ENCODE measurements at places on chromosomes 11 and 22. TPM values are rescaled to one million over a fixed set of nuclear protein-coding genes. Genes with fewer than 3 reads are reported as not detected.
A peak's percentile ranks its signal among the peaks of the same experiment; 100 is the strongest.

- DNase-seq, result no peak
Measured at GRCh38 chr11:9726321-9727022, 62.6 kb downstream of the SWAP70 start.

The NPAS4 gene
- polyA plus RNA-seq, result 0.72 TPM

DNA sequence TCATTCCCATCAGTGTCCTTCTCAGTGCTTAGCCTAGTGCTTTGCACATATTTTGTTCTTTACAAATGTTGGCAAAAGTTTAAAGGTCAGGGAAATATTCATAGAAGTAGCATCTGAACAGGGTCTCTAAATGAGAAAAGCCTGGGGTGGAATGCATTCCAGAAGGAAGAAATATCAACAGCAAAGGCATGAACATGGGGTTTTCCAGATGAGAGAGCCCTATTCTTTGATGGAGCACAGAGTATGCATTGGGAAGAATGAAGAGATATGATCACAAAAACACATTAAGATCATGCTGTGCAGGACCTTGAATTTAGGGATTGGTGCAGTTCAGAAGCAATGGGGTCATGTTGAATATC is 140.2 kb downstream of the SNX19 start:
- DNase-seq, result no peak

DNA sequence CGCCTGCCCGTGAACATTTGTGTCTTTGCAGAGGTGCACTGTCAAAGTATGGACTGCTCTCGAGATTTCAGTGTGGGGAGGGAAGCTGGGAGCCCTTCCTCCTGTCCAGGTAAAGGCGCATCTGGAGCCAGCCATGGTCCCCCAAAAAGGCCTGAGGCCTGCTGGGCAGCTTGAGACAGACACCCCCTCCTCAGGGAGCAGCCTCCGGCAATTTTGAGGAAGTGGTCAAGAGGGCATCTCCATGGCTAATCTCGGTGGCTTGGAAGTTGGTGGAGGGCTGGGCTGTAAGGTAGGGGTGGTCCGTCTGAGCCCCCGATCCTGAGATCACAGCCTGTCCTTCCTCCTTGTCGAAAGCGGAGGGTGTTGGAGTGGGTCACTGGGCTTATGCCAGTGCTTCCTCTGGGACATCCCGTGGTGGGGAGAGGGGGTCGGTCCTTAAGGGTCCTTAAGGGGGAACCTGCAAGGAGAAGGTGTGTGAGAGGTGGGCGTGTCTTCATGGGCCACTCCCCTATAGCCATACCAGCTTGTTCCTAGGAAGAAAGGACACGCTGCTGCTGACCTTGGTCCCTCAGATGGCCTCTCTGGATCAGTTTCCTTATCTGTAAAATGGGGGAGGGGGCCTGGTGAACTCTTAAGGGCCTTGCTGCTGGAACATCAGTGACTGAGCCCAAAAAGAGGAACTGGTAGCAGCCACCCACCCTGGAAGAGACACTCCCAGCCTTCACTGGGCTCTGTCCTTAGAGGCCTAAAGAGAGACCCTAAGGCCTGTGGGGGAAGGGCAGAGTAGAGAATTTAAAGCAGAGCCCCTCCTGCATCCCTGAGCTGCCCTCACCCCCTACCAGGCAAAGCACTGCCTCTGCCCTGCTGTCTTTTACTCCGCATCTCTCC is 2.6 kb downstream of the KCNC1 start:
- DNase-seq, result no peak

- DNase-seq, result no peak
Measured at GRCh38 chr11:115322553-115323203, 181.5 kb downstream of the CADM1 start.

DNA sequence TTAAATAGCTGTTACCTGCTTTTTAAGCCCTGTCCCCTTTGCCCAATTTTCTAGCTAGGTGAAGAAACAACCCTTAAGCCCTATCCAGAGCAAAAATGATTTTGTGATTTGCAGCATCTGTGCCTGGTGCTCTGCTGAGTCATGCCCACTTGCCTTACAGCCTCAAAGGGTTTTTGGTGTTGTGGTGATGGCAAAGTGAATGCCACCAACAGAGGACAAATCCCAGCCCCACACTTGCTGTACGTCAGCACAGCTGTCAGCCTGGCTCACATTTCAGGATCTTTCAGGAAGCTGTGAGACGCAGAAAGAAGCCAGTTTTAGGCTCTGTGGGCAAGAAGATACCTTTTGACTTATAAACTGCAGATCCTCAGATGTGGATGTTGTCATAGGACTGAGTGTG is 401.7 kb downstream of the TENM4 start:
- DNase-seq, result no peak

The CRYBB2 gene
- 1.7 TPM for polyA plus RNA-seq

- no peak for DNase-seq
Measured at GRCh38 chr22:48315439-48316256, 1512.0 kb downstream of the BRD1 start.

- DNase-seq, result no peak
Measured at GRCh38 chr11:15170698-15171097, 56.0 kb downstream of the INSC start.

GRCh38 chr22:27192135-27192829 is 534.9 kb downstream of the MIAT start:
- no peak for DNase-seq

DNA sequence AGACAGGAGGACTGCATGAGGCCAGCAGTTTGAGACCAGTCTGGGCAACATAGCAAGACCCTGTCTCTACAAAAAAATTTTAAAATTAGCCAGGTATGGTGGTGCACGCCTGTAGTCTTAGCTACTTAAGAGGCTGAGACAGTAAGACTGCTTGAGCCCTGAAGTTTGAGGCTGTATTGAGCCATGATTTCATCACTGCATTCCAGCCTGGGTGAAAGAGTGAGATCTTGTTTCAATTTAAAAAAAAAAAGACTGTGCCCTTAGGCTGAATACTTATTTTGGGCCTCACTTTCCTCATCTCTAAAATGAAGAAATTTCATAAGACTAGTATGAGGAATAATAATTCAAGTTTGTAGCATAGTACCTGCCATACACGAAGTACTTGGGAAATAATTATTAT is 6.9 kb downstream of the AQP11 start:
- DNase-seq, result no peak

DNA sequence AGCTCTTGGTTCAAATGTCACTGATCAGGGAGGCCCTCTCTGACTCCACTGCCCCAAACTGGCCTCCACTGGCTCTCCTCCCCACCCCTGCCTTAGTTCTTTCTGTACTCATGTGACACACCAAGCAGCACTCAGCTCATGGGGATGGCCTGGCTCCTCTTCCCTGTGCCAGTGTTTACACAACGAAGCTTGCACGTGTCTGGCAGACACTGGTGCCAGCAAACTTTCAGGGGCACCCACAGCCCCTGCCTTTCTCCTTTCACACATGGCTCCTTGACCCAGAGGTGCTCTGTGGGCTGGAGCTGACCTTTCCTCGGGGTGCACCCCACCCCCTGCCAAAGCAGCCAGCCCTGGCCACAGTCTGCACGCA is 37.6 kb upstream of the PARVG start:
- no peak for DNase-seq

GRCh38 chr22:43047605-43048004 is 32.7 kb upstream of the PACSIN2 start:
- no peak for DNase-seq

DNA sequence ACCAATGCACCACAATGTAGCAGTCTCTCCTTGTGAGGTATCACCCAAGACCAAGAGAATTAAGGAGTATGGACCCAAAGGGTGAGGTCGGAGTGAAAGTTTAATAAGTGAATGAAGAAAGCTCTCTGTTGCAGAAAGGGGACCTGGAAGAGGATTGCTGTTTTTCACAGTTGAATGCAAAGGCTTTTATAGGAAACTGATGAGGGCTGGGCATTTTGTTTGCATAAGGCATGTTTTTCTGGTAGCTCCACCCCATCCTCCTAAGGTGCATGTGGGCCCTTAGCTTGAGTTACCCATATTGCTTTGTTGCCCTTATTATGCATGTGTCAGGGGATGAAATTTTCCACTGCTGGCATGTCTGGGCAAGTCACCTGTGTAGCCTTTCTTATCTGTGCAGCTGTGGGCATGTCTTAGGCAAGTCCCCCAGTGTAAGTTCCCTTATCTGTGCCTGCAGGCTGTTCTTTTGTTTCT is 64.7 kb downstream of the BDNF start:
- DNase-seq, result no peak

DNA sequence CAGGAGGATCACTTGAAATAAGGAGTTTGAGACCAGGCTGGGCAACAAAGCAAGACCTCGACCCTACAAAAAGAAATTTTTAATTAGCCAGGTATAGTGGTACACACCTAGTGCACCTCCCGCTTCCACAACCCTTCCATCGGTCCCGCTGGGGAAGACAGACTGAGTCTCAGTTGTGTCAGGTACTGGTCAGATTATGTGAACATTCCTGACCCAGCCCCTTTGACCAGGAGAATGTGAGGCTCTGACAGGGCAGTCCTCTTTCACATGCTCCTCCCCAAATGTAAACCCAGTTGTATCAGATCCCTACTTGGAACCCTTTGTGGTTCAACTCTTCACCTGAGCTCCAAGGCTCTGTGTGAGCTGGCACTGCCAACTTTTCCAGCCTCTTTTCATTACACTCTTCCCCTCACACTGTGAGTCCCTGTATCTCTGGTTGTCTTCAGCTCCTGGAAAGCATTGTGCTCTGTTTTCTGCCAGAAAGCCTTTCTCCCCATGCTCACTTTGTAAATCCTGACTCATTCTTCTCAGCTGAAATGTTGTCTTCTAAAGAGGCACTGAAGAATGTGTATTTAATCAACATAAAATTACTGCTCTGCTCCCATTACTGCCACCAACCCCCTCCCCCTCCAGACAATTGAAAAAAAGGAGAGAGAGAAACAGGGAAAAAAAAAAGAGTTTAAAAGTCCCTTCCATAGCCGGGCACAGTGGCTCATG is 2.1 kb upstream of the TTLL12 start:
- no peak for DNase-seq

DNA sequence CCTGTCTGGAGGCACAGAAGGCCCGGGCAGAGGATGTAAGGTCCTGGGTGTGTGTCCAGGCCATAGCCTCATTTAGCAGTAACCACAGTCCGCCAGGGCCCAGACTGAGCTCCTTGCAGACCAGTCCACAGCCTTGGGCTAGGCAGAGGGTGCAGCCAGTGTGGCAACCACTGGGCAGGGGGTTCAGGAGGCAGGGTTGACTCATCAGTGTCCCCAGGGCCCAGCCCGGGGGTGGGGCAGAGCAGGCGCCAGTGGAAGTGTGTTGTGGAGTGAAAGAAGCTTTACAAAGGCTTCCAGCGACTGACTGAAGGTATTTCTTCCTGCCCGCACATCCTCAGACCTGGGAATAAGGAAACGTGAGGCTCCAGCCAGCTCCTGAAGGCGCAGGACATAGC is 27.7 kb upstream of the WNT11 start:
- peak; percentile 58 for DNase-seq

The FIBIN gene
- polyA plus RNA-seq, result 6.7 TPM

DNA sequence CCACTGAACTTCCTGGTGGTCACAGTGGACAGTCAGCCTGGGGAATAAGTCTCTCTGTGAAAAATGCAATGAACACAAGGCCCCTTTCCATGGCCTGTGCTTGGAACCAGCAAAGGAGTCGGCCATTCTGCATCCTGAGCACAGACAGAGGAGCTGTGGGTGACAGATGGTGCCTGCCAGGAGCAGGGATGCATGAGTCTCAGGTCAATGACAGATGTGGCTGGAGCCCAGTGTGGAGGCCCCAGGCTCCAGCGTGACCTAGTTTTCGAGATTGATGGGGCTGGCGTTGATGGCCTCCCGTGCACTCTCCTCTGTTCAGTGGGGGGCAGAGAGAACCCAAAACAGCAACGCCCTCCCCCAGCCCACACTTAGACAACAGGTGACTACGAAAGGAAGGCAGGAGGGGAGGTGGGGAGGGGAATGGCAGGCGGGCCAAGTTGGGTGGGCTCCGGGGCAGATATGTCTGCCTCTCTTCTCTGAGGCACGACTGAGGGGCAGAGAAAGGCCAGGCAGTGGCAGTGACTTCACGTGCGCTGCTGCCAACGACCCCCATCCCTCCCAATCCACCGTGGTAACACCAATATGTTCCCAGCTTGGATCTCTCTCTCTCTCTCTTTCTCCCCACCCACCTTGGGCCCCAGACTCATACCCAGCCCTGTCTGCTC is 34.4 kb upstream of the CD5 start:
- no peak for DNase-seq

DNA sequence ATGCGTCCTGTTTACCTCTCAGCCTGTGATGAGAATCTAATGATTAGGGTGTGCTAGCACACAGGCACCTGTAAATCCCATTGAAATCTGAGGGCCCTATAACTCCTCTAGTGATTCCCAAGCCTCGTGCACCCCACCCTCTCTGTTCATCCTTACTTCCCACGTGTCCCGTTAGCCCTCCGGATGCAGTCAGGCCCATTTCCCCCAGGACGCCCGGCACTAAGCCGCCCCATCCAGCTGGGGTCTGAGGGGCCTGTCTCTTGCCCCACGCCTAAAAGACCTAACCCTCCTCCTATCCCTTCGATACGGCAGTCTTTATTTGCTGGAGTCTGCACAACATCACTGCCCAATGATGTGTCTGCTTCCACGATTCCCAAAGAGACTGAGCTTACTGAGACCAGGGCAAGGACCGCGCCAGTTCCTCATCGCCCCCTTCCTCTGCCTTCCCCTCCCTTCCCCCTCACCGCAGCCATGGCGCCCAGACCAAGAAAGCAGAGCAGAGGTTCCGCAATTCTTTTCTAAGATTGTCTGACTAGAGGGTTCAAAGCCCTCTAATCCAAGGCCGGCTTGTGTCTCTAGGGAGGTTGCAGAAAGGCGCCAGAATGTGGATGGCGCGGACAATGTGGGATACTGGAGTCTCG is 1.1 kb upstream of the FADS2 start:
- no peak for DNase-seq

DNA sequence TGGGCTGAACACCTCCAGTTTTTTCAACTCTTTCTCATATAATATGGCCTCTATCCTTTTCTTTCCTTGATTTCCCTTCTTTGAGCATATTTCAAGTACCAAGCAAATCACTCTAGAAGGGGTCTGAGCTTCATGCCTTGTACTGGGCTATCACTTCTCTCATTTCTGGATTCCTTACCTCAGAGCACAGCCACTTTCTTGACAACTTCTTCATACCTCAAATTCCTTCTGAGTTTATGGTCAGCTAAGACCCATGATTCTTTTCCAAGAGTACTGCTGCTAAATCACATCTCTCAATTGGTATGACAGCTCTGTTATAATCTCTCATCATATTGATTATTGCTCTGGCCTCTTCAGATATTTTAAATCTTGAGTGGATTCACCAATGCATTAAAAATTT is 224.8 kb upstream of the ZBED5 start:
- no peak for DNase-seq
